ENCODE measurements at places on chromosomes 7 and 10.

DNA sequence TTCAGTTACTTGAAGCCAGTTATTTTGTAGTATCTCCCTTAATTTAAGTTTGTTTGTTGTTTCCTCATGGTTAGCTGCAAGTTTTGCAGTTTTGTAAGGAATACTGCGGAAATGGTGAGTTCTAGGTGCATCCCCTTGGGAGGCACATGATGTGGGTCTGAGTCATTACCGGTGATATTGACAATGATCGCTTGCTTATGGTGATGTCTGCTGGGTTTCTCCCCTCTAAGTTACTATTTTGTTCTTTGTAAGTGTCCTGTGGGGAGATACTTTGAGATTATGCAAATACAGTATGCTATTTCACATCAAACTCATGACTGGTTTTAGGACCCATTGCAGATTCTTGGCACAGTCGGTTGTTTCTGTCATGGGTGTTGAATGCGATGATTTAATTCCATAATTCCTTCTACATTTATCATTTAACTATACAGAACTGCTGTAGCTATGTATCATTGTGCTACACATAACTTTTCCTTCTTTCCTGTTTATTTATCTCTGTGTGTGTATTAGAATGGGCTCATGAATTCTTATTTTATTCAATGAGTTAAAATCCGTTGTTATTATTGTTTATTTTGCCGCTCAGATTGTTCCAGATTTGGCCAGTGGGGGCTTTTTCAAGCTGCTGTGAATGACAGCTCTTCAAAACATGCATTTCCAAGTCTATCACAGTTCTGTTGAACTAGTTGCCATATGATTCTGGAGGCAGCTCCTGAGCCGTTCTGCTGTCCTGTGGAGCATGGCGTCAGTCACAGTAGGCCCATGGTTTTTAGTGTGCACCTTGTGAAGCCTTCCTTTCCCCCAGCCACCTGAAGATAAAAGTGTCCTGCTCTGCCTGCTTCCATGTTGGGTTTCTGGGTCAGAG, 18.4 kb downstream of the TSPAN14 start:
- no peak for DNase-seq

DNA sequence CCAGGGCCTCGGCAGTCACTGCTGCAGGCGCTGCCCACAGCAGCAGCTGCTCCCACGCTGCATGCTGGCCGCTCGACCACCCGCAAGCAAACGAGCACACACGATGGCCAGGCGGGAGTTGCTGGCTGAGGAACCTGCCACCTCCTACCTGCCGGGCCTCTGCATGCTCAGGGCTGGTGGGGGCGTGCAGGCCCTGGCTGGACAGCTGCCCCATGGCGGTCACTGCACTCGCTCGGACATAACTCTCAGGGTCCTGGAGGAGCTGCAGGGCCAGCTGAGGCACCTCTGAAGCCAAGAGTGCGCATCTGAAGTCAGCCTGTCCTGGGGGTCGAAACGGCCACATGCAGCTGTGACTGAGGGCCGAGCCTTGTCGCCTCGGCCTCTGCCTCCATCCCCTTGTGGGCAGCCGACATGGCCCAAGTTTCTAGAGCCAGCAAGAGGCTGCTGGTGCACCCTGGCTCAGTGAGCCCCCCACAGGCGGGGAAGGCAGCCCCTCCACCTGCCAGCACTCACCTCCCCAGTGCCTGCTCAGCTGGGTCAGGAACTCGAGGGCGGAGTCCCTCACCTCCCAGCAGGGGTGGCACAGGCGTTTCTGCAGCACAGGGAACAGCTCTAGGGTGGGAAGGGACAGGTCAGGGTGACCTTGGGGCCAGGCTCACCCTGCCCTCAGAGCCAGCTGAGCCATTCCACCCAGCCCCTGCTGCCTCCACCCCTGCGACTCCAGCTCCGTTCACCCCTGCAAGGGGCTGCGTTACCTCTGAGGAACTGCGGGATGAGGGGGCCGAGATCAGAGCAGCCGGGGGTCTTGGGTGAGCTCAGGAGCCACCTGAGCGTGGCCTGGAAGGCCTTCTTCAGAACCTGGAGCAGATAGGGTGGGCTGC, 16.1 kb downstream of the BRAT1 start:
- no peak for DNase-seq

DNA sequence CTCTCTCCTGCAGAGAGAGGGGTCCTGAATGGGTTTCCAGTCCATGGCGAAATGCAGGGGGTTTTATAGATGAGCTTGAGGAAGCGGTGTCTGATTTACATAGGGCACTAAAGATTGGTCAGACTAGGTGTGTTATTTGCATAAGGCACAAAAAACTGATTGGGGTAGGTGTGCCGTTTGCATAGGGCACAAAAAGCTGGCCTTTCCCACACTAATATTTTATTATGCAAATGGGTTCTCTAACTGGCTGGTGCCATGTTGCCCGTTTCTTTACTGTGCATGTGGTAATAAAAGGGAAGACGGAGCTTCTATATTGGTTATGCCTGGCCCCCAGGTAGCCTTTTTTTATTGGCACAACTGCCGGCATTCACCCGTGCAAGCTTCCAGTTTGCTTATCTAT, 50.2 kb downstream of the MALRD1 start:
- DNase-seq = no peak

GRCh38 chr7:116730097-116731022, 58.4 kb downstream of the MET start:
- DNase-seq = no peak

- DNase-seq = no peak
Measured at GRCh38 chr10:118624747-118625146, 29.3 kb upstream of the PRLHR start.

DNA sequence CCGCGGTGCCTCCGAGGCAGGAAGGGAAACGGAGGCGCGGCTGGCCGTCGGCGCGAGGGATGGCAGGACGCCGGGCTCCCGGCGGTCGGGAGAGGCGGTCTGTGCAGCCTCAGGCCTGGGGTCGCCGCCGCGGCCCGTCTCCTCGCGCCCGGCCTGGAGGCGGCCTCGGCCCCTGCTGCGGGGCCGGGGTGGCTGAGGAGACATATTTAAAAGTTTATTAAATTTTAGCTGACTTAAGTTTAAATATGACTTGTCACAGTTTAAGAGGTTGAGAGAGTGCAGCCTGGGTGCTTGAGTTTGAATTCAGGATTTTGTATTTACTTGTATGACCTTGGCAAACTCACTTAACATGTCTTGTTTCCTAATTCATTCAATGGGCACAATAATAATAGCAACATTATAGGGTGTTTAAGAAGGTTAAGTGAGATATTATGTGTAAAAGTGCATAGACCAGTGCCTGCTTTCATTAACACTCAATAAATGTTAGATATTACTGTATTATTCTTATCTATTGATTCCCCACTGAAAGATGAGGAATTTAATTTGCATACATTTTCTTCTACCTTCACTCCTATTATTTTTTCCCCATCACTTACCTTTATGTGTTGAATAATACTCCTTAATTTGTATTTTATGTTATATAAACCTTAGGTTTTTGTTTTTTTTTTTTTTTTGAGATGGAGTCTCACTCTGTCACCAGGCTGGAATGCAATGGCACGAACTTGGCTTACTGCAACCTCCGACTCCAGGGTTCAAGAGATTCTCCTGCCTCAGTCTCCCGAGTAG, 718 bp downstream of the DYNC2I1 start:
- DNase-seq = no peak

GRCh38 chr10:68561865-68562649, 1.9 kb downstream of the TET1 start:
- no peak for DNase-seq
